Ovary (tissue), 10 donors: ENCODE measurements at places on chromosomes 6 and 20.
A peak's percentile ranks its signal among the peaks of the same experiment; 100 is the strongest.

DNA sequence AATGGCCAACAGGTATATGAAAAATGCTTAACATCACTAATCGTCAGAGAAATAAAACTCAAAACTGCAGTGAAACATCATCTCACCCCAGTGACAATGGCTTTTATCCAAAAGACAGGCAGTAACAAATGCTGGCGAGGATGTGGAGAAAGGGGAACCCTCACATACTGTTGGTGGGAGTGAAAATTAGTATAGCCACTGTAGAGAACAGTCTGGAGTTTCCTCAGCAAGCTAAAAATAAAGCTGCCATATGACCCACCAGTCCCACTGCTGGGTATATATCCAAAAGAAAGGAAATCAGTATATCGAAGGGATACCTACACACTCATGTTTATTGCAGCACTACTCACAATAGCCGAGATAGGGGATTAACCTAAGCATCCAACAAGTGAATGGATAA lies 23.4 kb upstream of the INSM1 start:
- DNase-seq: no peak

- no peak for DNase-seq
These were observed 61.6 kb downstream of the MTFR2 start for GRCh38 chr6:136188486-136188885.

GRCh38 chr6:4169028-4169789 lies 33.8 kb upstream of the ECI2 start:
- DNase-seq: no peak

DNA sequence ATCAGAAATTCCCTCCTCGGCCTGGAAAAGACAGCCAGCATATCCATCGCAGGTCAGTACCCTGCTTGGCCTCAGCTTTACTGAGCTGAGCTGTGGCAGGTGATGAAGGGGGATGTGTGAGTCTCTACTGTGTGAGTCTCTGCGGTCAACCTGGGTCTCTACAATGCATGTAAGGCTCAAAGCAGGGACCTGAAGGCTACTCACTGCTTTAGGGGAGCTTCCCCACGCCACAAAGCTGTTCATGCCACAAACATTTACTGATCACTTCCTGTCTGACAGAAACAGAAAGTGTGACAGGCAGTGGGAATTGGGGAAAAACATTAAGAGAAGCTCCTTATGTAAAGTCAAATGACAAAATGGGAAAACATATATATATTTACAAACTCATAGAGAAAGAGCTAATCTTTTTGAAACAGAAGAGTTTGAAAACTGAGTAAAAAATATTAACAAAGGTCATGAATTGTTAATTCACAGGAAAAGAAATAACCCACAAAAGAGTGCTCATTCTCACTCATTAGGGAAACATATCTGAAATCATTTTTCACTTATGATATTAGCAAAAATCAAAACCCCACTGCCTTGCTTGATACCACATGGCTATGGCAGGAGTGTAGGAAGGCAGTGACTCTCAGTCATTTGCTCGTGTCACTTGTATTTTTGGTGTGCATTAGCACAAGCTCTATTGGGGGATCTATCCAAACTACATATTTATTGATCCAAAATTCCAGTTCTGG lies 5.8 kb downstream of the BTN3A3 start:
- DNase-seq: no peak

DNA sequence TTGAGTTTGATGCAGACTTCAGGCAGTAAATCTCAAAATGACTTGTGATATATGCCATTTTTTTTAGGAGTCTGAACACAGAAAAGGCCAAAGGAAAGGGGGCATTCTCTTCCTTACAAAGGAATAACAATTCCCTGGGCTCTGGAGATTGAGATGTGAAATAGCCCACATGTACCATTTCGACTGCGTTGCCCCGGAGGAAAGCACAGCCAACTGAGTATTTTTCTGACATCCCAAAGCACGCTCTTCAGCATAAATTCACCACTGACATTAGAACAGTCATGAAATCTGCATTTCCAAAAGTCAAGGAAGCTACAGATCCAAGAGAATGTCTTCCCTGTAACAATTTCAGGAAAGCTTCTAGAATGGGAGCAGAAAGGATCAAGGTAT lies 7.8 kb downstream of the ELOVL2 start:
- DNase-seq: no peak

DNA sequence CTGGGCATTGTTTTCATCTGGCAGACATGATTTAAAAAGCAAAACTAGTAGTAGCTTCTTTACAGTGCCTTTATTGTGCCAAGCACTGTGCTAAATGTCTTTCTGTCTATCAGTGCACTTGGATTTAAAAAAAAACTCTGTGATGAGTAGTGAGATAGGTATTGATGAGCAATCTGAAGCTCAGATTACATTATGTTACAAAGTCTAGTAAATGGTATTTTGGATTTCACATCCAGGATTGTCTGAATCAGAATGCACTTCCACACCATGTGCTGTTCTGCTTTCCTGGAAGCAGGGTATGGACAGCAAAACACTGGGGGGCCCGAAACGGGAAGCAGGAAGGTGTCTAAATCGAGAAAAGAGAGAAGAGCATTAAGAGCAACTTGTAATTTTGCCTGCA lies 103.4 kb upstream of the CCN2 start:
- no peak for DNase-seq

DNA sequence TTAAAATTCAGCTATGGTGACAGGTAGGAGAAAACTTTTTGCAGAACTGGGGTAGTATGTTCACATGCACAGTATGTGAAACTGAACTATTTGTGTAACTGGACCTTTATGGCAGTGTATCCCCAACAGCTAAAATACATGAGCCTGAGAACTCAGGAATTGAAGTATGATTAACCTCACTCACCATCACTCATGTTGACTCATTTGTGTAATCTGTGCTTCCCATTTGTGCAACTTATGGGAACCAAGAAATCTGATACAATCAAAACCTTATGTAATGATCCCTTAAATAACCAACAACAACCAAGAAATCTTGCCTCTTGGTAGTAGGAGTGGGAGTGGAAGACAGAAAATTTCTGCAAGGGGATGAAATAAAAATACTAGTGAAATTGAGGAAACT lies 674.9 kb downstream of the HDGFL1 start:
- DNase-seq: no peak

GRCh38 chr6:143969077-143969476 lies 39.0 kb downstream of the PLAGL1 start:
- no peak for DNase-seq

- DNase-seq: no peak
These were observed 133.1 kb downstream of the BCAS1 start for GRCh38 chr20:53937339-53937741.

GRCh38 chr6:149065658-149066556 lies 251.6 kb upstream of the TAB2 start:
- no peak for DNase-seq

DNA sequence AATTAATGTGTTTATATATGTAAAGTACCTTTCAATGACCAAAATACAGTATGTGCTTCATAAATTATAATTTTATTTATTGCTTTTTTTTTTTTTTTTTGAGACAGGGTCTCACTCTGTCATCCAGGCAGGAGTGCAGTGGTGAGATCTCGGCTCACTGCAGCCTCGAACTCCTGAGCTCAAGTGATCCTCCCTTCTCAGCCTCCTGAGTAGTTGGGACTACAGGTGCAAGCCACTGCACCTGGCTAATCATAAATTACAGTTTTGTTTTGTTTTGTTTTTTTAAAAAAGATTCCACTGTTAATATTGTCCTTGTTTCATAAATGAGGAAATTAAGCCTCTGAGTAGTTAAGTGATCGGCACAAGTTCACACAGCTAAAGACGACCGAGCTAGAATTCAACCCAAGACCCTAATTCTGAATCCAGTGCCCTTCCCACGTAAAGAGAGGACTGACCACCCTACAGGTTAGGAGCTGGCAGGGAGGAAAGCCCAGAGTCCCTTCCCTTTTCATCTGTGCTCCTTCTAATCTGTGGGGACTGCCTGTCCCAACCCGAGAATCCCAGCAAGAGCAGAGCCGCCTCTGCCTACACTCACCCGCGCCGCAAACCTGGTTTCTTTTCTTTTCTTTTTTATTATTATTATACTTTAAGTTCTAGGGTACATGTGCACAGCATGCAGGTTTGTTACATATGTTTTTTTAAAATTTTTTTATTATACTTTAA lies 8.5 kb upstream of the GDF5 start:
- DNase-seq: no peak

- no peak for DNase-seq
These were observed 295.6 kb downstream of the GRIK2 start for GRCh38 chr6:101689156-101689555.

- no peak for DNase-seq
These were observed 186.6 kb downstream of the MTHFD1L start for GRCh38 chr6:151052021-151052646.

DNA sequence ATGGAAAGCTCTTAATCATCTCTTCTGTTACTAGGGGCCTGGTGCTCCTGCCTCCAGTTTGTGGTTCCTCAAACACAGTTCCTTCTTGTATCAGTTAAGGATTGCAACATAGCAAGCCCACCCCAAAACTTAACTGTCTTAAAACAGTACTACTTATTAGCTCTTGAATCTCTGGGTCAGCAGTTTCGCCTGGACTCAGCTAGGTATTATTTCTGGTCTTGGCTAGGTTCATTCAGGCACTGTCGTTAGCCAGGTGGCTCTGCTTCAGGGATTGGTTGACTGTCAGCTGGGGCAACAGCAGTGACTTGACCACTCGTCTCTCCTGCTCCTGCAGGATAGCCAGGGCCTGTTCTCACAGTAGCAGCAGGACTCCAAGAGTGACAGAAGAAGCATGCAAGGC lies 30.0 kb upstream of the RALY start:
- DNase-seq: no peak

DNA sequence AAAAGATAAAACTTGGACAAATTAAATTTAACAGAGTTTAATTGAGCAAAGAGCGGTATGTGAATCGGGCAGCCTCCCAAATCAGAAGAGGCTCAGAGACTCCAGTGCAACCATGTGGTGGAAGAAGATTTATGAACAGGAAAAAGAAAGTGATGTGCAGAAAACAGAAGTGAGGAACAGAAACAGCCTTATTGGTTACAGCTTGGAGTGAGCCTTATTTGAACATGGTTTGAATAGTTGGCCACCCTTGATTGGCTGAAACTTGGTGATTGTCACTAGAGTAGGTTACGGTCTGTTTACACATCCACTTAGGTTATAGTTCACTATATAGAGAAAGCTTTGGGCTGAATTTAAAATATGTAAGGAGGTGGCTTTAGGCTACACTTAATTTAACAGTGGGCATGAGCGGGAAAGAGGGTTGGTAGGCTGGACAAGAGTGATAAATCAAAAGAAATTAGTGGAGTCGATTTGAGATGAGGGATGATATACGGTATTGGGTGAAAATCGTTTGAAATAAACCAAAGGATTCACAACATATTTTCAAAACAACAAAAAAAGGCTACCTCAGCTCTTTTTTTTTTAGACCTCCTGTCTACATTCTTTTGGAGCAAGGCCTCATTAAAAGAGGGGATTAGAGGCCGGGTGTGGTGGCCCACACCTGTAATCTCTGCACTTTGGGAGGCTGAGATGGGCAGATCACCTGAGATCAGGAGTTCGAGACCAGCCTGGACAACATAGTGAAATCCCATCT lies 84.3 kb upstream of the PREP start:
- no peak for DNase-seq

DNA sequence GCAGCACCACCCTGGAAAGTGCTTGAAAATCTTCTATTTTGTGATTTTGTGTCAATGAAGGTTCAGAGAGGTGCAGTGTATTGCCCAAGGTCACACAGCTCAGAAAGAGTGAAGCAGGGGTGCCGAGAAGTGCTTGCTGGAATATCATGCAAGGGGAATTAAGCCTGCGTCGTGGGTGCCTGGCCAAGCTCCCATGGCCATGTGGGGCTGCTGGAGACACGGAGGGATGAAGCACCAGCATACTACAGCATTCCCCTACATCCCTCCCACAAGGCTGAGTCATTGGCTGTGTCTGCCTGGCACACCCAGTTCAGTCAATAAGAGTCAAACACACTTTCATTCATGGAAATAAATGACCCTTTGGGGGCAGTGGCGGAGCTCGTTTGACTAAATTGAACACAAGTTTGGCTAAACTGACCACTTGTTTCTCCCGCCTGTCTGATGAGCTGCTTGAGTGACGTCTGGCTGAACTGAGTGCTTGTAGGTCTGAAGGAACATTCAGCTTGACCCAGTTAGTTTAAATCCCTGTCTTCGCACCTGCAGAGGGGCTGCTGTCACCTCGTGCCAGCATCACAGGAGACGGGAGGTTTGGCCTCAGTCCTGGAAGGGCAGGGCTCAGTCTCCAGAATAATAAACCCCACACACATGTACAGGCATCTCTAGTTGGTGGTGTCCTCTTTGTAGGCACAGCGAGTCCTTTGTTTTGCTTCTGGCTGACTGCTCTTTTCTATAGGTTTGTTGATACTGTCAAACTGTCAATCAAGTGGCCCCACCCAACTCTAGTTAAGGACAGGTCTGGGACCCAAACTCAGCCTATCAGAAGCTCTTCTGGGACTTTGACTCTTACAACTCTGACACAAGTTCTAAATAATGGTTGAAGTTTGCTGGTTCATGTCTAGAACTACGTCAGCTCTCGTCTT lies 8.4 kb upstream of the TGM2 start:
- DNase-seq: peak; percentile 34

- DNase-seq: peak; percentile 62
These were observed 157.9 kb downstream of the CD83 start for GRCh38 chr6:14275493-14275851.

- DNase-seq: peak; percentile 78
These were observed 905 bp downstream of the PPARD start for GRCh38 chr6:35343092-35343834.

DNA sequence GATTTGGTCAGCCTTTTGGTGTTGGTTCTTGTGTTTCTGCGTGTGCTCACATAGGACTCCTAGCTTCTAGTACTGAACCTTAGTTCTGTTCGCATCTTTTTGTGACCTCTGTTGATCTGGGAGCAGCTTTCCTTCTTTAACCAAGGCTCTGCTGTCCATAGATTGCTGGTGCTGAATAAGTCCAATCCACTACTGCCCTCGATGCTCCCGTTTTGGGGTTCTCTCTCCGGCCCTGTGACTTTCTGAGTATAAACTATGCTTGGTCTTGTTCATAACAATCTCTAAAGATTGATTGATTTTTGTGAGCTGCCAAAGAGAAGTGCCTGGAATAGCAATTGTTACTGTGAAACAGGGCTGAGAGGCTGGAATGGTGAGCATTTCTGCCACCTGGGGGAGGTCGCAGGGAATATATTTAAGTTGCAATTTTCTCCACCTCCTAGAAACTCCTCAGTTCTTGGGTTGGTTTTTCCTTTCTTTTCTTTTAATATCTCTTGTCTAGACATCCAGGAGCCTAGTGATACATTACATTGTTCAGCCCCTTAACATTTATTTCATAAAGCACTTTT lies 422.9 kb upstream of the CHD6 start:
- DNase-seq: no peak

DNA sequence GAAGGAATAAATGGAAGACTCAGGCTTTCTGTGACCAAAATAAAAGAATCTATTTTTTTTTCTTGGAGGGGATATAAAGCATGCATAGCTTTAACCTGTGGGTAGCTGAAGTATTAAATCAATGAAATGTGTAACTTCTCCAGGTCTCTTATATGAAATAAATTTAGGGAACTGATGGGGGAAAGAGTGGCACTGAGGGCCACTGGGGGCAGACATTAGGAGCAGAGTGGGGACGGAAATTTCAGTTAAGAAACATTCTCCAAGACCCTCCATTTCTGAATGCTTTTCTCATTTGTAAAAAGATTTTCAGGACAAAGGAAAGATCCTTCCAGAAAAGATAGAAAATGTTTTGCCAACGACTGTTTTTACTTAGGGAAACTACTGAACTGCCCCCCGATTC lies 131.0 kb downstream of the GPX5 start:
- no peak for DNase-seq
